ENCODE measurements at places on chromosomes 16 and 17. TPM values are rescaled to one million over a fixed set of nuclear protein-coding genes. Genes with fewer than 3 reads are reported as not detected.

ITGAX gene
- total RNA-seq: 27.0 TPM

ZNF263 gene
- total RNA-seq: 26.2 TPM

CD68 gene
- total RNA-seq: 112 TPM

JMJD8 gene
- total RNA-seq: 46.1 TPM

HAGHL gene
- 3.8 TPM for total RNA-seq

CSH2 gene
- total RNA-seq: not detected

MT1M gene
- total RNA-seq: 129 TPM

FAM83G gene
- 7.1 TPM for total RNA-seq

ADGRG3 gene
- total RNA-seq: 3.9 TPM

C16orf89 gene
- total RNA-seq: 31.6 TPM

DNA sequence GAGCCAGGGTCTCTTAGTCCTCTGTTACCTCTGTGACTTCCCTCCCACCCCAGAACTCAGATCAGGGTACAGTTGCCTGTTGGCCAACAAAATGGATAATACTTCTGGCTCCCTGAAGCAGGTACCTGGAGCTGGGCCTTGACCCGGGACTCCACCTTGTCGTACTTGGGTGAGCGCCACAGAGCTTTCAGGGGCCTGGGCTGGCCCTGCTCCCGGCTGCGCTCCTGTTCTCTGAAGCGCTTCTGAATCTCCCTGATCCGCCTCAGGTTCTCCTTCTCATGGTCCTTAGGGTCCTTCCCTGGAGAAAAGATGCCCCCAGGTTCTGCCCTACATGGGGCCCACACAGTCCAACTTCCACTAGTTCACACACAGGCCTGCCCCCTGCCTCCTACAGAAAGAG is 1.7 kb downstream of the ENKD1 start:
- DNase-seq: no peak

DNA sequence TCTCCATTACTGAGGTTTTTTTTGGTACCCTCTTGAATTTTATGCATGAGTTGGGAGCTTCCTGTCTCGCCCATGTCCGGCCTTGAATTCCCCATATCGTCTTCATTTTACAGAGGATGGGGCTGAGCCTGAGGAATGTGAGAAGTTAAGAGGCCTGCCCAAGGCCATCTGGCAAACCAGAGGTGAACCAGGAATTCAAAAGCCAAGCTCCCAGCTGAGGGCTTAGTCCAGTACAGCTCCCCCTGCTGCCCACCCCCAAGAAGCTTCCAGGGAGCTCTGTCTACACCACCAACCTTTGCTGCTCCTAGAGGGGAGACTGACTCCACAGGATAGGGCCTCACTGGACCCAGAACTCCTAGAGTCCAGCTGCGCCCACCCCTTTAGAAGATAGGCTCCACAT is 20.7 kb upstream of the C16orf78 start:
- DNase-seq: no peak

- no peak for DNase-seq
Measured at GRCh38 chr17:47855737-47856136, 4.8 kb upstream of the SP6 start.

GRCh38 chr16:65863236-65863635 is 503.3 kb upstream of the CDH5 start:
- DNase-seq: no peak

GRCh38 chr16:23408823-23409298 is 44.1 kb downstream of the COG7 start:
- DNase-seq: no peak

- DNase-seq: no peak
Measured at GRCh38 chr16:22648941-22649340, 138.2 kb downstream of the NPIPB5 start.

GRCh38 chr17:76544546-76545365 is 4.9 kb downstream of the PRCD start:
- DNase-seq: no peak

DNA sequence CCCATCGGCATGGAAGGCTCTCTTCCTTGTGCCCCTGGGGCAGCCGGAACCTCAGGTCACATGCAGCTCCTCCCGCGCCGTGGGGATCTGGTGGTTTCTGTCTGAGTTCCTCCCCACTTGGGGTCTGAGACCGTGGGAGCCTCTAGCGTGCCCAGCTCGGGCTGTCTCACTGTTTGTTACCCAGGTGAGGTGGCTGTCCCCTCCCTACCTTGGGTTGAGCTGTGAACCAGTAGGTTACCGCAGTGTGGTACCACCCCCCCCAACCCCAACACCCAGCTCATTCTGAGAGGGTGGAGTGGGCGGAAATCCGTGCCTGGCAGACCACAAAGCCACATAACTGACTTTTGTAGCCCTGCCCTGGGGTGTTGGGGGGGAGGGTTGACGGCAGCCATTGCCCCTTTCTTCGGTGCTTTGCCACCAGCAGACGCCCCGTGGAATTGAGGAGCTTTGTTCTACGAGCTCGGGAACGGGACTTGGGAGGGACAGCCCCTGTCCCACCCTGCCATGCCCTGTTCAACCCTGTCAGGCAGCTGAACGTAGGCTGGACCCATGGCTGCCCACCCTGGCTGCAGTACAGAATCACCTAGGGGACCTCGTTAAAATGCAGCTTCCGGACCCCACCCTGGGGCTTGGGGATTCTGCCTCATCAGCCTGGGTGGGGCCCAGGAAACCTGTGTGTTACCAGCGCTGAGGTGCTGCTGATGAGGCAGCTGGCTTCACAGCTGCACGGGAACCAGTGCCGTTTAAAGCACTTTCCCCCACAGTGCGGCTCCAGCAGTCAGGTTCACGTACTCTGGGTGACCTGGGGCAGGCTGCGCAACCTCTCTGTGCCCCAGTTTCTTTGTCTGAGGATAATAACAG is 18.5 kb downstream of the RAP1GAP2 start:
- no peak for DNase-seq

- no peak for DNase-seq
Measured at GRCh38 chr17:40615068-40615840, 32.4 kb downstream of the SMARCE1 start.

GRCh38 chr17:8277317-8277716 is 11.2 kb upstream of the RANGRF start:
- DNase-seq: no peak

DNA sequence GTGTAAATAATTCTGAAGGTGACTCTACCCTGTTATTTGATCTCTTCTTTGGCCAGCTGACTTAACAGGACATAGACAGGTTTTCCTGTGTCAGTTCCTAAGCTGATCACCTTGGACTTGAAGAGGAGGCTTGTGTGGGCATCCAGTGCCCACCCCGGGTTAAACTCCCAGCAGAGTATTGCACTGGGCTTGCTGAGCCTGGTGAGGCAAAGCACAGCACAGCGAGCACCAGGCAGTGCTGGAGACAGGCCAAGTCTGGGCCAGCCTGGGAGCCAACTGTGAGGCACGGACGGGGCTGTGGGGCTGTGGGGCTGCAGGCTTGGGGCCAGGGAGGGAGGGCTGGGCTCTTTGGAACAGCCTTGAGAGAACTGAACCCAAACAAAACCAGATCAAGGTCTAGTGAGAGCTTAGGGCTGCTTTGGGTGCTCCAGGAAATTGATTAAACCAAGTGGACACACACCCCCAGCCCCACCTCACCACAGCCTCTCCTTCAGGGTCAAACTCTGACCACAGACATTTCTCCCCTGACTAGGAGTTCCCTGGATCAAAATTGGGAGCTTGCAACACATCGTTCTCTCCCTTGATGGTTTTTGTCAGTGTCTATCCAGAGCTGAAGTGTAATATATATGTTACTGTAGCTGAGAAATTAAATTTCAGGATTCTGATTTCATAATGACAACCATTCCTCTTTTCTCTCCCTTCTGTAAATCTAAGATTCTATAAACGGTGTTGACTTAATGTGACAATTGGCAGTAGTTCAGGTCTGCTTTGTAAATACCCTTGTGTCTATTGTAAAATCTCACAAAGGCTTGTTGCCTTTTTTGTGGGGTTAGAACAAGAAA is 5.1 kb downstream of the STH start:
- DNase-seq: no peak

GRCh38 chr17:59719526-59719925 is 12.1 kb downstream of the VMP1 start:
- no peak for DNase-seq

DNA sequence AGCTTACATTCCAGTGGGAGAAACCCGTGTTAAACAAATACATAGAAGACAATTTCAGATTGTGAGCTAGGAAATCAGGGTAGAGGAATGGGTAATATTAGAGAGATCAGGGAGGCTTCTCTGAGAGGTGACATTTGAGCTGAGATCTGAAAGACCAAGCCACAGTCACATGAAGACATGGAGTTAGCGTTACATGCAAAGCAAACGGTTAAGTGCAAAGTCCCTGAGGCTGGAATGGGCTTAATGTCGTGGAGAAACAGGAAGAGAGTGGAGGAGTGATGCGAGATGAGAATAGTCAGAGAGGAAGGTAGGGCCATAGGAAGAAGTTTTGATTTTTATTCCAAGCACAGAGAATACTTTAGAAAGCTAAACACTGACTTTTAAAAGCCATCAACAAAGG is 246.1 kb downstream of the IRX3 start:
- no peak for DNase-seq

DNA sequence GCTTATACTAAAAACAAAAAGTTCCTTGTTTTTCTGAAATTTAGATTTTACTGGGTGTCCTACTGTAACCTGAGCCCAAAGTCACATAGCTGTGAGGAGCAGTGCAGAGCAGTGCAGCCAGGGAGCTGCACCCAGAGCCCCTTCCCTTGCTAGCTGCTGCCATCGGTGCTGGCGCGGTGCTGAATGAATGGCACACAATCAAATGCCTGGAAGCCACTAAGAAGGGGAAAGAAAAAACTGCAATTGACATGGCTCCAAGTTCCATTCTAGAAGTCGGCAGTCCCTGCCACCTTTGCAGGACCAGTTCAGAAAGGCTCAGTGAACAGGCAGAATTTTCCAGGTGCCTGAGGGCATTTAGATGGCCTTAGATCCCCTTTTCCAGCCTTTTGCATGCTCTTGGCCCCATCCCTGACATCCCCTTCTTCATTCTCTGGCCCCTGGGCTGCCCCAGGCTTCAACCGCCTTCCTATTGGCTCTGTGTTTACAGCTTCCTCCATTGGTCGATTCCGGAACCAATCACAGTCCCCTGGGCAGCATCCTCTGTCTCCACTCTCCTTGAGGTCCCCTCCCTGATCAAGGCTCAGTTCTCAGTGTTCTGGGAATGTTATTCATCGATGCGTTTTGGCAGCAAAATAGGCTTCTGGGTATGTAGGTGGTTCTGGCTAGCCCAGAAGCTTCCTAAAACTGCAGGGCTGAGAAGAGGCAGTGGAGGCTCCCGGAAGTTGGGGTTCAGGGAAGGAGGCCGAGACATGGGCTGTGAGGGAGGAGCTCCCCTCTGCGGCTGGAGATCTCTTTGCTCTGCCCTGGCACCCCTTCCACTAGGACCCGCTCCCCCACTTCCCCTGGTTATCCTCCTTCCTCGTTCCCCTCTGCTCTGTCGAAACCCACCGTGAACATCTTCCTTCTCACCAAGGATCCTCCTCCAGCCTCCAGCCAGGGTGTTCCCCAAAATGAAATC is 37.9 kb downstream of the ATP2C2 start:
- DNase-seq: no peak

DNA sequence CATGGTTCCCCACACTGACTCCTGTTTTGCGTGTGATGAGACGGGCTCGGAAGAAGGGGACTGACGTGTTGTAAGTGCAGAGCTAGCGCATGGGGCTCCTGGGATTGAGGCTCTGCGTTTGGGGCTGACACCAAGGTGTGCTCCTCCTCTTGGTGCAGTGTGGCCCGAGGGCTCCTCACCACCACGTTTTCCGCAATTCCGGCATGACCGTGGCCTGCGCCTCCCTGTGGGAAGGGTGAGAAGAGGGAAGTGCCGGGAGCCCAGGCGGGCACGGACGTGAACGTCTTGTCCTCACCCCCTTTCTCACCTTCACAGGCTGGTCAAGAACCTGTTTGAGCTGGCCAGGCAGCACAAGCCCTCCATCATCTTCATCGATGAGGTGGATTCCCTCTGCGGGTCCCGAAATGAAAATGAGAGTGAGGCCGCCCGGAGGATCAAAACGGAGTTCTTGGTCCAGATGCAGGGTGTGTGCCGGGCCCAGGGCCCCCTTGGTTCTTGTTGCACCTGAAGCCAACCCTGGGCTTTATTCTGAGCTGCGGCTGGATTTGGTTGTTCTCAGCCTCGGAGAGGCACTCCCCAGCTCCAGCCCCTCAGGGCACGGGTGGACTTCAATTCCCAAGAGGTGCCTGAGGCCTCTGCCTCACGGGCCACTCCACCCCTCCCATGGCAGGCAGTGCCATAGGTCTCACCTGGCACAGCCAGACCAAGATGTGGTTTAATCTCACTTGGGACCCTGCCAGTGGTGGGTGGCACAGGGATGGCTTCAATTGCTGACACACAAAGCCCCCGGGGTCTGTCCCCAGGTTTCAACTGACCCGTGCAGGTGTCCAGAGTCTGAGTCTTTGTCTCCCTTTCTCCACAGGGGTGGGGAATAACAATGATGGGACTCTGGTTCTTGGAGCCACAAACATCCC is 8.9 kb downstream of the VPS4A start:
- DNase-seq: no peak

DNA sequence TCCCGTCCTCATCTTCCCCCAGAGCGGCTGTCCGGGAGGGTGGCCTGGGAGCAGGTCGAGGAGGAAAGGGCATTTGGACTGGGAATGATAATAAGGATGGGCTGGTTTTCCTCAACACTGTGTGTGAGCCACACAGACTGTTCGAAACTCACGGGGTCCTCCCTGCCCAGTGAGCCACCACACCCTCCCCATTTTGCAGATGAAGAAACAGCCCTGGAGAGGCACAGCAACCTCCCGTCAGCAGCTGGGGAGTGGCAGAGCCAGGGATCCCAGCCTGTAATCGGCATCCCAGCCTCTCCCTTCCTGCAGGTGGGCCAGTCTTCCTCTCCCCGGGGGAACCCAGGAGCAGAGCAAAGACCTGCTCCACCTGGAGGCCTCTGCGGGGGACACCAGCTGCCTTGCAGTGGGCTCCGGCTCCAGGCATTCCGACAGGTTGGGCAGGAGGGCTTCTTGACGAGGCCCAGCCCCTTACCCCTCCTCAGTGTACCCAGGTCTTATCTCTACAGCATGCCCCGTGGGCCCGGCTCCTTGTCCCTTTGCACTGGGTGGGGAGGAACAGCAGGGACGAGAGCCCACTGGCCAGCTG is 23.8 kb downstream of the ENGASE start:
- no peak for DNase-seq

DNA sequence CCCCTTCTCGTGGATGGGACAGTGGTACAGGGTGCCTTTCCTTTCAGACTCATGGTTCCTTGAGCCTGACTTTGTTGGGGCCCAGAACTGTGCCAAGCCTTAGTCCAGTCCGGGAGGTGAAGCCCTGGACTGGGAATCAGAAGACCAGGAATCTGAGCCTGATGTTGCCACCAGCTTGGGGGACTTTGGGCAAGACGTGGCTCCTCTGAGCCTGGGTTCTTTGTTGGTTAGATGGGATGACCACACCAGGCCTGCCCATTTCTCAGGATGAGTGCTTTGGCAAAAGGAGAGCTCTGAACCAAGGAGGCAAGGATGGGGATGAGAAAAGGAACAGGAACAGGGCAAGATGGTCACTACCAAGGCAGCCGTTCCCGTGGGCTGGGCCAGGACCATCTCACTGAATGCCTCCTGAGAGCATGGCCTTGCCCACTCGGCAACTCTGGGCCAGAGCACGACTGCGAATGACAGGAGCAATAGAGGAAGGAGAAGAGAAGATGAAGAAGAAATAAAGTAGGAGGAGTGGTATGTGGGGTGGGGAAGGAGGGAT is 32.5 kb downstream of the PITPNM3 start:
- DNase-seq: no peak

- DNase-seq: no peak
Measured at GRCh38 chr16:83453977-83454376, 353.8 kb upstream of the HSBP1 start.

Measured in aorta (tissue), 5 donors.